Panc1 (cell line): ENCODE measurements at places on chromosomes 6 and 20.

- DNase-seq = no peak
Observed at GRCh38 chr20:44909872-44910689, at the start of gene PABPC1L. Gene PABPC1L, plus strand, starts transcription at chr20:44910060. Its CDS starts 84 bp downstream, at chr20:44910144.

DNA sequence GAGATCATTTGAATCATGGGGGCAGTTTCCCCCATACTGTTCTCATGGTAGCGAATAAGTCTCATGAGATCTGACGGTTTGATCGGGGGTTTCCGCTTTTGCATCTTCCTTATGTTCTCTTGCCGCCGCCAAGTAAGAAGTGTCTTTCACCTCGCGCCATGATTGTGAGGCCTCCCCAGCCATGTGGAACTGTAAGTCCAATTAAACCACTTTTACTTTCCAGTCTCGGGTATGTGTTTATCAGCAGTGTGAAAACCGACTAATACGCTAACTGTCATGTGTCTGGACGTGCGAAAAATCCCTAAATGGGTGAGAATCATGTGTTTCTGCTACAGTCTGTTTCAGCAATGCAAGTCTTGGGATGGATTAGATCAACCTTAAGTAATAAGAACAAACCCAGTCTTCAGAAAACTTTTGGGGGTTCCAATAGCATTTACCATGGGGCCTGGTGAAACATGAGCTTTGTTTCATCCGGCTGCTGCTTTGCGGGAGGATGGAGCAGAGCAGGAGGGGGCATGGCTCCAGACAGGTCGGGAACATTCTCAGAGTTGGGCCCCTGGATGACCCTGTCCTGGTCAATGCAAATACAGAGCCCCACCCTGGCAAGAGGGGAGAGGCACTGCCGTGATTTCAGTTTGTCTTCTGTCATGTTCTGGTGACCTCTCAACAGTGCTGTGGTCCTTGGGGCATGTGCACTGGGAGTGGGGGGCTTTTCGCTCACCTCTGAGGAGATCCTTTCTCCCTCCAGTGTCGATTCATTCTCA lies 41.5 kb downstream of the CTCFL start:
- DNase-seq = no peak

GRCh38 chr20:24756292-24757025 lies 192.6 kb upstream of the CST7 start:
- no peak for DNase-seq

DNA sequence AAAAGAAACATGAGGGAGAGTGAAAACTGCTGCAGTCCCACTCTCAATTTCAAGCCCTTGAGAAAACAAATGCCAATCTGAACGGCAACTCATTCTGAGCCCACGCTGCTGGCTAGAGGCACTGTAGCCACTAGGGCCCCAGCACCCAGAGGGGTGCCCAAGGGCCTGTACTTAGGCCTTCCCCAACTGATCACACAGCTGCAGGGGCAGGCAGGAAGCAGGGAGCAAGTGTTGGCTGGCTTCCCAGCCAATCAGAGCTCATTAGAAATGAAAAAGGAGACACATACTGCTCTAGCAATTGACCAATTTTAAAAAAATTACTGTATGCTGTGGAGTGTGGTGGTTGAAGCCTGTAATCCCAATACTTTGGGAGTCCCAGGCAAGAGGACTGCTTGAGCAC lies 3.7 kb upstream of the BEND3 start:
- DNase-seq = no peak

- no peak for DNase-seq
Observed at GRCh38 chr6:97405818-97406409, 122.9 kb upstream of the MMS22L start.

- no peak for DNase-seq
Observed at GRCh38 chr6:159467473-159468041, 225.5 kb downstream of the SOD2 start.

GRCh38 chr6:129141499-129141898 lies 258.6 kb downstream of the LAMA2 start:
- DNase-seq = no peak

- DNase-seq = no peak
Observed at GRCh38 chr20:36543184-36544133, 2.1 kb downstream of the MYL9 start.

- DNase-seq = no peak
Observed at GRCh38 chr6:126446248-126446647, 106.3 kb downstream of the CENPW start.

DNA sequence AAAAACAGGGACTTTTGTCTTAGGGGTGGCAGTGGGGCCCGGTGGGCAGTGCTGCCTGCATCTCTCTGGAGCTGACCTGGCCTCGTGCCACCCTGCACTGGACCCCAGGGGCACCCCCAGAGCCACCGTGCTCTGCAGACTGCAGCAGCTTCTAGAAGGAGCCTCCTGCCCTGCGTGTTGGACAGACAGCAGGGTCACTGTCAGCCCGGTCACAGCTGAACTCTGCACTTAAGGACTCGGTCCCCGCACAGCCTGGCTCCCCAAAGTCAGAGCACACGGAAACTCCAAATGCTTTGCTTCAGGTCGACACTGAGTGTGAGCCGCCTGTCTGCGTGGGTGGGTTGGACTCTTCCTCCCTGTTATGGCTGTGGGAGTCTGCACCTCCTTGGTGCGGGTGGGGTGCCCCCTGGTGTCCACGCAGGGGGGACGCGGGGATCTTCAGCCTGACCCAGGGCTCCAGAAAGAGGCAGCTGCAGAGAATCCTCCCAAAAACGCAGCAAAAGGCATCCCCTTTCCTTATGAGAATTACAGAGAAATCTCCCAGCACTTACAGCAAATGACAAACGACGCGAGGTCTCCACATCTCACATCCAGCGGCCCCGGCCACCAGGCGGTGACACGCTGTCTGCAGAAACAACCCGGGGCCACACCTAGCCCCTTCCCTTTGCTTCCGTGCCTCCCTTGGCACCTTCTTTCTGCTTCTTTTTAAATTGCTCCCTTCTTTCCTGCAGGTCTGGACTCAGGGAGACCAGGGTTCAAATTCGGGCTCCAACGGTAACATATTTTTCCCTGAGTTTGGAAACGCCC lies 36.3 kb upstream of the DACT2 start:
- DNase-seq = no peak

DNA sequence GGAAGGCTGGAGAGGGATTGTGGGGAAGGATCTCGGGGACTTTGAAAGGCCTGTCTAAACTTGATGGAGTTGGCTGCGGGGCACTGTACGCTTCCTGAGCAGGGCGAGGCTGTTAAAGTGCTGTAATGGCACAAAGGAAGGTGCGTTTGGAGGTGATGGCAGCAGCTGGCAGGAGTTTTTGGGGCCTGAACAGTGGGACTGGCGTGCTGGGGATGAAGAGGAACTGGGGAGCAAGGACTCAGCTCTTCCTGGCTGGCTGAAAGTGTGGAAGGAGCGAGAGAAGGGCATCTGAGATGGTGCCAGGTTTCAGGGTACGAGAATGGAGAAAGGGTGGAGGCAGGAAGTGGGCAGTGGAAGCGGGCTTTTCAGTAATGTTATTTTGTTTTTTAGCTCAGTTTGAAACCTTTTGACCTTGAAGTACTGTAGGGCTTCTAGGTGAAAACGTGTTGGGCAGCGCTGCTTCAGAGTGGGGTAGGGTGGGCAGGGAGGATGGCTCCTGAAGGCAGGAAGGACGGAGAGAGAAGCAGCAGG lies 8.0 kb downstream of the TMEM181 start:
- no peak for DNase-seq

GRCh38 chr20:9520086-9520485 lies 5.7 kb downstream of the LAMP5 start:
- DNase-seq = no peak

GRCh38 chr6:57315851-57316250 lies 1.6 kb upstream of the PRIM2 start:
- DNase-seq = no peak

DNA sequence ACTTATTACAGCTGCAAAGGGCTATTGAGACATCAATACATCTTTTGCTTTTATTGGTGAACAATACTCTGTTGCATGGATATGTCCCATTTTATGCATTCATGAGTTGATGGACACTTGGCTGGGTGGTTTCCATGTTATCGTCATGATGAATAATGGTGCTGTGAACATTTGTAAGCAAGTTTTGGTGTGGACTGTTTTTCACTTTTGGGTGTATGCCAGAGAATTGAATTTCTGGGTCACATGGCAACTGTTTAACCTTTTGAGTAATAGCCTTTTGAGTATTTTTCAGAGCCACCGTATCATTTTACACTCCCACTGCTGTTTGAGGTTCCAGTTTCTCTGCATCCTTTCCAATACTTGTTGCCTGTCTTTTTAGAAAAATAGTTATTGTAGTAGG lies 107.0 kb downstream of the JARID2 start:
- DNase-seq = no peak

DNA sequence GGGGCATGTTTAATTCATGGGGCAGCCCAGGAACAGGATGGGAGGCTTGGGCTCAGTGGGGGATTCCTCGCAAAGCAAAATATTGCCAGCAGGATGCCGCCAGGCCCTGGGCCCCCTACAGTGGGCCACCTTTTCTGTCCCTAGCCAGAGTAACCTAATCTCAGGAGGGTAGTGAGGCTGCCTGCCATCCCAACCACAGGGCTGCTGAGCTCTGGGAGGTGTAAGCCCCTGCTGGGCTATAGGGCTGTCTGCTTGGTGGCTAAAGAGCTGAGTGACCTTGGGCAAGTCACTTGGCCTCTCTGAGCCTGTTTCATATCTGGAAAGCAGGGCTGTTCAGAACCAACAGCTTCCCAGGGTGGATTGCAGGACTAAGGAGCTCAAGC lies 35.7 kb upstream of the CDH22 start:
- DNase-seq = no peak

DNA sequence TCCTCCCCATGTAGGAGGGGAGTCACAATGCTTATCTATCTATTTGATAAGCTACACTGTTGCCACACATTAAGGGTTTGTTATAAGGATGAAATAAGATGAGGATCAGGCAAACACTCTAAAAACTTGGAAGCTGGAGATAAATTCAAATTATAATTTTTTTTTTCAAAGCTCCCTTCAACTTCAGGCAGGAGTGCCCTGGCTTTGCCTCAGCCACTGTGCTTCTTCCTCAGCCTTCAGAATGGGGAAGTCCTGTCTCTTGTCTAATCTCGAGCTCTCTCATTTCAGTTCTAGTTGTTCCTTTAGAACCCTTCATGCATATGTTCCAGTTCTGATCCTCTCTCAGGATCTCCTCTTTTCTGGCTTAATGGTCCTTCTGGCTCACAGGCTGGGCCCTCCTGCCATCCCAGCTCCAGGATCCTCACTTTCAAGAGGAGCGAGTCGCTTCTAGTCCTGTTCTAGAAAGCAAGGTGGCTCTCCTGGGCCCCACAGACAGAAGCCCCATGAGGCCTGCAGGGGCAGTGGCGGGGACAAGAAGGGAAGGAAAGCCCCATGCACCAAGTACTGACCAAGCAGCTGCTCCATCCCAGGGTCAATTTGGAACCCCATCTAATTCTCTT lies 164.3 kb downstream of the VEGFA start:
- DNase-seq = no peak

GRCh38 chr6:130716466-130716865 lies 110.7 kb upstream of the SMLR1 start:
- no peak for DNase-seq

DNA sequence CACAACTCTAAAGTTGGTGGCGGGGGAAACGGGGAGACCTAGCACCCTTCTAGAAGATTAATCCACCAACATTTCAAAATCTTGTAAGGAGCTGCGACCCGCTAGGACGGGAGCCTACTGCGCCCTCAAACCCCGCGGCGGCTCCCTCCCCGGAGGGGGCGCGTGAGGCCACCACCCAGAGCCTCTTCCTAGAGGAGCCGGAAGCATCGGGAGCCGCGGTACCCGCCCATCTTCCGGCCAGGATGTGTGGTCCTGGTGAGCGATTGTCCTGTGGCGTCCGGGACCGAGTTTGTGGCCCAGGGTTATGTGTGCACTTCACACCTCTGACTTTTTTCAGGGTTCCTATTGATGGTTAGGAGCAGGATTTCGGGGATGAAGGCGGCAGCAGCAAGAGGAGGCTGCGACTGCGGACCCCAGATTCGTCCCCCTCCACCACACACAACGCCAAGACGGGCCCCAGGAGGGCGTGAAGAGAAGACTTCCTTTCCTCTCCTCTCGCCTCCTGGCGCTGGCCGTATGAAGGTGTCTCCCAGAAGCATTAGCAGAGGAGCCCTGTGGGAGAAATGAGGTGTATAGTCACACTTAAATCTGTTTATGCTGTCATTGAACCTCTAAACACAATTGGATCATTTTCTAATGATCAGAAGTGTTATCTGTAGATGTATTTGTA lies 10.7 kb downstream of the ZNF165 start:
- no peak for DNase-seq

GRCh38 chr6:131949909-131950766 lies 1.0 kb downstream of the CCN2 start:
- DNase-seq = peak; percentile 77

GRCh38 chr6:20640181-20640580 lies 105.9 kb downstream of the CDKAL1 start:
- no peak for DNase-seq

DNA sequence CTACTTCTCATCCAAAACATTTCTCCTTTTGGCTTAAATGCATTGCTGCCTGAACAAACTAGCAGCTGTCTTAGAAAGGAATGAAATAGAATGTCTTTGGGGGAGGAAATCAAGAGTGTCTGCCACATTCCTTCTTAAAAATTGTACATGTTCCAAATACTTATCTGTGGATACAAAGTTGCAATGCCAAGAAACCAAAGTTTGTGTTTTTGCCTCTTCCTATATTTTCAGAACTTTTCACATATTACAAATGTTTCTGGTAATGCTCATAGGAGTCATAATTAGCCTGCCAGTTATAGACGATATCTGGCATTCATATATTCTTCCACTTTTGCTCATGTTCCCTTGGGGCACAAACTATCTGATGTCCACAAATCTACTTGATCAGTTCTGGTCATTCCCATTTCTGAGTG lies 165.5 kb upstream of the BMP5 start:
- DNase-seq = no peak

- DNase-seq = no peak
Observed at GRCh38 chr6:70616728-70617260, 50.1 kb downstream of the SDHAF4 start.

GRCh38 chr6:105897131-105897530 lies 189.0 kb upstream of the PRDM1 start:
- DNase-seq = no peak

- no peak for DNase-seq
Observed at GRCh38 chr6:5665667-5666066, 341.1 kb downstream of the NRN1 start.

GRCh38 chr6:19714434-19715166 lies 122.6 kb upstream of the ID4 start:
- no peak for DNase-seq

DNA sequence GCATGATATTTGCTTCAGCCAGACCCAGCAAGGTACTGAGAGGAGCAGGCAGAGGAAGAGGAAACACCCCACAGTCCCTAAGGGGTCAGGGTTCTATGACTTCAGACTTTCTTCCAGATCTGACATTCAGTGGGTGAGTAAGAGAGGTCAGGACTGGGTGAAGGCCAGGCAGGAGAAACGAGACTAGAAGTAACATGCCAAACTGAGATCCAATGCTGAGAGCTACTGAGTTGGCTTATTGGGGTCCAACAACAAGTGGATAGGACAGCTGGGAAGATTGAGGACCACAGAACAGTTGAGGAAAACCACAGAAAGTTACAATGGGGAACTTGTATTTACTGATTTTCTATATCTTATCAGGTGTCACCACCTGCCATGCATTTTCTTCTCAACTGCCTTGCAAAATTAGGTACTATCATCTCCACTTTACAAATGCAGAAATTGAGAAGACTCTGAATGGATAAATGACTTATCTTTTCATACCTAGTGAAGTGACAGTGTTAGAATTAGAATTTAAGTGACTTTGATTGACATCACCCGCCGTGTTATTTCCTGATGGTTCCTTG lies 43.8 kb upstream of the HIVEP1 start:
- no peak for DNase-seq

GRCh38 chr6:156199182-156199581 lies 578.0 kb upstream of the ARID1B start:
- no peak for DNase-seq

- no peak for DNase-seq
Observed at GRCh38 chr6:11201772-11202512, 30.5 kb downstream of the NEDD9 start.
